ENCODE measurements at places on chromosomes 2 and 18.

GRCh38 chr2:226631671-226632070, 167.9 kb downstream of the IRS1 start:
- no peak for DNase-seq
- no peaks in the 10 kb centered on the region for H3K27me3 ChIP-seq
- H3K27ac ChIP-seq, result no peak overlapping the region

DNA sequence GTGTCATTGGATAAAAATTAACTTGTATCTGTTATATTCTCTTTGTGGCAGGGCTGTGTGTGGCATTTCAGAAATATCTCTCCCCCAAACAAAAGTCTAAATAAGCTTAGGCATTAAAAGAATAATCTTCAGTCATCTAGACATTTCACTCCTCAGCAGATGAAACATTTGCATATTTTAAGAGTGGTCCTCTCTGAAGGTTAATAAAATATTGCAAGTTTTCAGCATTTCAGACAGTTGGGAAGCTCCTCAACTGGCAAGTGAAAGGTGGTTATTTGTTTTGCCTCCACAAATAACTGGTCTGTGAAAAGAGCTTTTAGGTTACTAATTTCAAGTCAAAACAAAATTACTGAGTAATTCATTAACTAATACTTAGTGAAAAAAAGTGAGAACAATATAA, 462.6 kb downstream of the EPHA4 start:
- H3K27ac ChIP-seq, result no peak overlapping the region
- H3K27me3 ChIP-seq, result no peaks in the 10 kb centered on the region
- H3K4me3 ChIP-seq, result no peak overlapping the region
- DNase-seq, result no peak

DNA sequence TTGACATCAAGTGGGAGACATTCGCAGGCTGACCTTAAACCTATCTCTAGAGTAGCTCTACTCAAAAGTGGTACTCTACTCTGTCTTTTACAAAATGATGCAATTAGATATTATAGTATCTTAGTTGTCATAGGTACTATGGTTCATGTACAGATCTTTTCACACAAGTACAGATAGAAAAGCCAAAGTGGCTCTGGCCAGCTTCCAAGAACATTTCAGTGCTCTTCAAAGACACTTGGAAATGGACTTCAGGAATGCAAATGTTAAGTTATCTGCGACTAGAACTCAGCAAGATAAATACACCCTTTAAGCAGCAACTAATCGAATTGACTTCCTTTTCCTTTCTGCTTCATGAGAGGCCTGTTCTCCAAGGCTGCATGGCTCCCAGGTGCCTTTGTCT, 718.7 kb upstream of the FAM98A start:
- no peak overlapping the region for H3K27ac ChIP-seq
- no peaks in the 10 kb centered on the region for H3K36me3 ChIP-seq
- no peaks in the 10 kb centered on the region for H3K27me3 ChIP-seq
- no peak overlapping the region for H3K4me3 ChIP-seq
- H3K4me1 ChIP-seq, result no peaks in the 10 kb centered on the region

- peaks cover 21% of the 10 kb centered on the region for H3K4me1 ChIP-seq
- DNase-seq, result no peak
- no peak overlapping the region for H3K4me3 ChIP-seq
- no peaks in the 10 kb centered on the region for H3K36me3 ChIP-seq
- H3K27me3 ChIP-seq, result no peaks in the 10 kb centered on the region
Measured at GRCh38 chr2:236113948-236114347, 54.2 kb downstream of the GBX2 start.

DNA sequence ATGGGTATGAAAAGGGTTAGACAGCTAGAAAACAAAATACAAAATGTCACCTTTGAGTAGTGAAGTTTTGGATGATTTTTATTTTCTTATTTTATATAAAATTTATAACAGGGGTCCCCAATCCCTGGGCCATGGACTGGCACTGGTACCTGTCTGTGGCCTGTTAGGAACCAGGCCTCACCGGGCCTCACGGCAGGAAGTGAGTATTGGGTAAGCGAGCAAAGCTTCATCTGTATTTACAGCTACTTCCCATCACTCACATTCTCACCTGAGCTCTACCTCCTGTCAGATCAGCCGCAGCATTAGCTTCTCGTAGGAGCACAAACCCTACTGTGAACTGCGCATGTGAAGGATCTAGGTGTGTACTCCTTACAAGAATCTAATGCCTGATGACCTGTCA, 202.8 kb upstream of the TWIST2 start:
- no peak overlapping the region for H3K4me3 ChIP-seq
- no peaks in the 10 kb centered on the region for H3K36me3 ChIP-seq
- no peak overlapping the region for H3K27ac ChIP-seq
- peaks cover 9% of the 10 kb centered on the region for H3K4me1 ChIP-seq

- H3K27ac ChIP-seq, result no peak overlapping the region
- H3K4me3 ChIP-seq, result no peak overlapping the region
- no peaks in the 10 kb centered on the region for H3K4me1 ChIP-seq
Measured at GRCh38 chr18:8333961-8334360, 275.3 kb upstream of the RAB12 start.

DNA sequence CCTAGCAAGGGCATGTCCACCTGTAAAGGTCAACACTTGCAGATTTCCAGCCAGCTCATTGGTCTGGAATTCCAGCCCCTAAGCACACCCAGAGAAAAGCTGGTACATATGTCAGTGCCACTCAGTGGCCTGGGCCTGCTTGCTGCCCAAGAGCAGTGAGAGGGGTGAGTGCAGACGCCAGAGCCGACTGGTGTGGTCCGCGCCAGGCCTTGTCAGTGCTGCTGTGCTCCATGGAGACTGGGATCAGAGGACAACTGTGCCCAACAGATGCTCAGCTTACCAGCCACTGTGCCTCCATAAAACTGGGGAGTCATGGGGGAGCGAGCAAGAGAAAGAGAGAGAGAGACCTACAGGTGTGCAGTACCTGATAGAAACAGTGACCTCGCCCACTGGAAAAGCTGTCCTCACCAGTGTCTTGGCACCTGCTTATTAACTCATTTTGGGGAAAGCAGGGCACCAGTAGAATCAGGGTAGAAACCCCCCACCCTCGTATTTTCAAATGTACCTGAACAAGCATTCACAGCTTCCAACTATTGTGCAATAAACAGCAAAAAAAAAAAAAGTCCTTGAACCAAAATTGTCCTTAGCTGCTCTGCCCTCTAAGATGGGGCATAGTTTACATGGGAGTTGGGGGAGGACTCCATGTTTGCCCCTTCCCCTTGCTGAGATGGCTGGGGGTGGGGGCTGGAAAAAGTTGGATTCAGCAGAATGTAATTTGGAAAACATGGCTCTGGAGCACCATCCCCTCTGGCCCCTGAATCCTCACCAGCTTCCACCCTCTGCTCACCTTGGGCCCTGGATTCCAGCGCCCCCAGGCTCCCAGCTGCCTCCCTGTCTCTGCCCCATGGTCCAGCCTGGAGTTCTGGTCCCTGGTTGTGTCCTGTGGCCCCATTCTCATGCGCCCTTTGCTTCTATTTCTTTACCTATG, 1.4 kb upstream of the SP140L start:
- no peak for DNase-seq
- H3K27me3 ChIP-seq, result no peaks in the 10 kb centered on the region
- H3K27ac ChIP-seq, result no peak overlapping the region
- H3K4me1 ChIP-seq, result no peaks in the 10 kb centered on the region
- no peaks in the 10 kb centered on the region for H3K36me3 ChIP-seq
- H3K4me3 ChIP-seq, result no peak overlapping the region

DNA sequence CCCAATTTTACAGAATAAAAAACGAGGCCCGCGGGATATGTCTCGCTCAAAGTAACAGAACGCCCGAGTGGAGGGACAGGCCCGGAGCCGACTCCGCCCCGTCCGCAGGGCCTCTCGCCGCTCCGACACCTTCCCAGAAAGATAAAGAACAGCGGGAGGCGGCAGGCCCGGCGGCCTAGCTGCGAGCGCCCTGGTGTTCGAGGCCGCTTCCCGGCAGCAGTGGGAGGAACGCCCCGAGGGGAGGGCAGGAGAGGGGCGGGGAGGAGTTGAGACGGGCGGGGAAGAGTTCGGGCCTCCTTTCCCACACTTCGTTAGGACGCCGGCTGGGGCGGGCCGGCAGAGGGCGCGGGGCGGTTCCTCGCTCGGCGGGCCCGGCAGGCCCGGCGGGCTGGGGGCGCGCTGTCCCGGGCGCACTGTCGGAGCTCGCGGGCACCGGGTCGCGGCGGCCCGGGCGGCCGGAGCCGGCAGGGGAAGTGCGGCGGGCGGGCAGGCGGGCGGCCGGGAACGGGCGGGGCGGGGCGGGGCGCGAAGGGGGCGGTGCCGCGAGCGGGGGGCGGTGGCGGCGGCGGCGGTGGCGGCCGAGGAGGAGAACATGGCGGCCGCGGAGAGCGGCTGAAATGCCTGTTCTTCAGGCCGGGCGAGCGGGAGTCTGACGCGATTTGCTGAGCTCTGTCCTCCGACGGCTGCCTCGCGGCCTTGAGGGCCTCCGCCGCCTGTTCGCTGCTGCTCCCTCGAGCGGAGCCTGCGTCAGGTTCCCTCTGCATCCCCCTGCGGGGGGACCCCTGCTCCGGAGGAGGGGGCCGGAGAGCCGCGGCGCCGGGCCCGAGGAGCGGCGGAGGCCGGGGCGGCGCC, at the start of gene NCOA1:
NCOA1 (plus strand) TSS at position 565 of the 852 bp plus-strand sequence. CDS start 167,424 bp downstream, outside the sequence.
- H3K27me3 ChIP-seq, result no peaks in the 10 kb centered on the region
- peaks cover 13% of the 10 kb centered on the region for H3K4me1 ChIP-seq
- H3K27ac ChIP-seq, result peak within 1 kb of the TSS; percentile 97
- no peaks in the 10 kb centered on the region for H3K36me3 ChIP-seq
- H3K4me3 ChIP-seq, result peak within 1 kb of the TSS; percentile 87

- no peak overlapping the region for H3K4me3 ChIP-seq
- no peaks in the 10 kb centered on the region for H3K36me3 ChIP-seq
- no peak for DNase-seq
- no peaks in the 10 kb centered on the region for H3K27me3 ChIP-seq
- no peak overlapping the region for H3K27ac ChIP-seq
- H3K4me1 ChIP-seq, result no peaks in the 10 kb centered on the region
Measured at GRCh38 chr2:58138396-58139030, 91.9 kb downstream of the VRK2 start.

DNA sequence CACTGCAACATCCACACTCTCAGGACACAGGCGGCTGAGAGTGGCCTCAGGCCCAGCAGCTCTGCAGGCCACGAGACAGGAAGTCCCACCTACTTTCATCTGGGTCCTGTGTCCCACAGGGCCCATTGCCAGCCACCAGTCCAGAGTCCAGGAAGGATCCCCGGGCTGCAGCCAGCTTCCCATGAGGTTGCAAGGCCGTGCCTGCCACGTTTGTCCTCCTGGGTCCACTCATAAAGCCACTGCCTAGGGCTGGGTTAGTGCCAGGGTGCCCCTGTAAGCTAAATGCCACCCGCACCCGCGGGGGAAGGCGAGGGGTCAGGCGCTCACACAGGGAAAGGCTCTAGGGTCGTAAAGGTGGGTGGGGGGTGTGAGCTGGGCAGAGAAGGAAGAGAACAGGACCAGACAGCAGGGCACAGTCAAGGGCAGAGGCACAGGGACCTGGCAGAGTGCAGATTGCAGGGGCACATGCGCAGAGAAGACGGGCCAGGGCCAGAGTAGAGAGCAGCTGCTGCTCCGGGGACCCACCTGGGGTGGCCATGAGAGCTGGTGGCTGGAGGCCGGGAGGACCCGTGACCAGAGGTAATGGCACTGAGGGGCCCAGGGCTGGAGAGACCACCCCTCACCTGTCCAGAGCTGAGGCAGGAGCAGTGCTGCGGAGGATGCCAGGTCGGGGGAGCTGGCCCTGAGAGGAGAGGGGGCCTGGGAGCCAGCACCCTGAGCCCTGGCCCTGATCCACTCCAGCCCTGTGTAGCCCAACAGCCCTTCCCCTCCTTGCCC, 8.0 kb downstream of the AGXT start:
- DNase-seq, result no peak
- H3K4me3 ChIP-seq, result no peak overlapping the region
- H3K36me3 ChIP-seq, result peaks cover 2% of the 10 kb centered on the region
- H3K27me3 ChIP-seq, result peaks cover 31% of the 10 kb centered on the region
- no peaks in the 10 kb centered on the region for H3K4me1 ChIP-seq

DNA sequence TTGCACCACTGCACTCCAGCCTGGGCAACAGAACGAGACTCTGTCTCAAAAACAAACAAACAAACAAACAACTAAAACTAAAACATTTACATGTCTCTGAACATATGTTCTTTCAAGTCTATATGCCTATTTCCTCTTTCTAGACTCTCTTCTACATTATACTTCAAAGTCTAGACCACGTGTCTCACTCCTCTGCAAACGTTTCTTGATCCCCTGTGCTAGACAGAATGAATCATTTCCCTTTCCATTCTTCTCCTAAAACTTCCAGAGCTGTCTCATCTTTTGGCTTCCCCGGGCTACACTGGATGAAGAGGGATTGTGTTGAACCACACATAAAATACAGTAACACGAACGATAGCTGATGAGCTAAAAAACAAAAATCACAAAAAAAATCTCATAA, 67.1 kb downstream of the BAZ2B start:
- H3K27ac ChIP-seq, result no peak overlapping the region
- no peak overlapping the region for H3K4me3 ChIP-seq
- no peaks in the 10 kb centered on the region for H3K36me3 ChIP-seq
- DNase-seq, result no peak

DNA sequence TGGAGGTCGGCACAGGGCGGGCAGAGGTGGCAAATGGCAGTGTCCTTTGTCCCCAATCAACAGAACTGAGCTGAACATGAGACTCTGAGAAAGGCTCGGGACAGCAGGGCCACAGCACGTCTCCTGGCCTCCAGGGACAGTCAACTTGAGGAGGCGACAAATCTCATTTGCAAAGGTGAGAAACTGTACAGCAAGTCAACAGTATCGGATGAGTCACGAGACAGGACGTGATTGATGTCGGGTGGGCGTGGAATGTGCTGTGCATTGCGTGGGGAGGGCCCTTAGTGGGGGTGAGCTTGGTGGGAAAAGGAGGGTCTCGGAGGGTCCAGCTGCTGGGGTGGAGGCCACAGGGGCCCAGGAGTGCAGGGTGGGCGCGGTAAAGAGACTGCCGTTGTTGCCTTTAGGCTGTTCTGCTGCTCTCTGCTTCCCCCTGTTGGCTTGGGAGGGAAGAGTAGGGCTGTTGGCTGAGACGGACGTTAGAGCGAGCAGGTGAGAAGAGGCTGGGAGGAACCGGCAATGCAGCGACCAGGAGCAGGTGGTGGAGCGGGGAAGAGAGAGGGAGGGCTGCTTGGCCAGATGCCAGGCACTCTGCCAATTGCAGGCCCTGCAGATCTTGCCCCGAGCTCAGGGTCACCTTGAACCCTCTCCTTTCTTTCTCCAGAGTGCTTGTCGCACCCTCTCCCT, 164.3 kb downstream of the BCL2 start:
- no peaks in the 10 kb centered on the region for H3K36me3 ChIP-seq
- no peaks in the 10 kb centered on the region for H3K27me3 ChIP-seq
- H3K27ac ChIP-seq, result no peak overlapping the region
- no peak overlapping the region for H3K4me3 ChIP-seq
- peak; percentile 41 for DNase-seq
- H3K4me1 ChIP-seq, result peaks cover 2% of the 10 kb centered on the region

GRCh38 chr2:131093696-131094462, 619 bp upstream of the FAM168B start:
- DNase-seq, result no peak
- H3K4me1 ChIP-seq, result no peaks in the 10 kb centered on the region
- peak overlapping the region; percentile 59 for H3K4me3 ChIP-seq

- no peak overlapping the region for H3K27ac ChIP-seq
- peaks cover 2% of the 10 kb centered on the region for H3K4me1 ChIP-seq
- H3K36me3 ChIP-seq, result no peaks in the 10 kb centered on the region
- H3K4me3 ChIP-seq, result peak overlapping the region; percentile 27
Measured at GRCh38 chr2:231527955-231528635, 2.1 kb downstream of the NMUR1 start.

- no peak for DNase-seq
- H3K4me1 ChIP-seq, result peaks cover 9% of the 10 kb centered on the region
- H3K27ac ChIP-seq, result no peak overlapping the region
- H3K4me3 ChIP-seq, result no peak overlapping the region
Measured at GRCh38 chr18:23178661-23179081, 43.4 kb downstream of the CABLES1 start.

GRCh38 chr18:37871561-37871960, 306.0 kb upstream of the CELF4 start:
- H3K4me1 ChIP-seq, result no peaks in the 10 kb centered on the region
- no peak for DNase-seq
- H3K27ac ChIP-seq, result no peak overlapping the region
- H3K36me3 ChIP-seq, result no peaks in the 10 kb centered on the region
- H3K4me3 ChIP-seq, result no peak overlapping the region

All from neuronal stem cell (in vitro differentiated cells).